ENCODE measurements at places on chromosomes 7 and 10.

DNA sequence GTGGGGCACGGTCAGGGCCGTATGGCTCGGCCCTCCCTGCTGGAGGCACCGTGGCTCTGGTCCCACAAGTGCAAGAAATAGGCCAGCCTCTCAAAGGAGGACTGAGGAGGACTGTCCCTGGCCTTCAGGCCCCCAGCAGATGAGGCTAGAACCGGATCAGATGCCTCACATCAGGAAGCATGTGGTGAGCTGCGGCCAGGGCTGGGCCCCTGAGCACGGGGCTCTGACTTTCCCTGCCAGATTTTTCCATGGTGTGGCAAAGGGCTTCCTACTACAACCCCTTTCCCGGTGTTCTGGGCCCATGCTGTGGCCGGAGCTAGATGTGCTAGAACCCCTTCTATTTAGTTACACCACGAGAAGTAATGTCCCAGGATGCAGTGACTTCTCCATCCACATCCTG lies 100.4 kb downstream of the TCERG1L start:
- DNase-seq, result no peak

DNA sequence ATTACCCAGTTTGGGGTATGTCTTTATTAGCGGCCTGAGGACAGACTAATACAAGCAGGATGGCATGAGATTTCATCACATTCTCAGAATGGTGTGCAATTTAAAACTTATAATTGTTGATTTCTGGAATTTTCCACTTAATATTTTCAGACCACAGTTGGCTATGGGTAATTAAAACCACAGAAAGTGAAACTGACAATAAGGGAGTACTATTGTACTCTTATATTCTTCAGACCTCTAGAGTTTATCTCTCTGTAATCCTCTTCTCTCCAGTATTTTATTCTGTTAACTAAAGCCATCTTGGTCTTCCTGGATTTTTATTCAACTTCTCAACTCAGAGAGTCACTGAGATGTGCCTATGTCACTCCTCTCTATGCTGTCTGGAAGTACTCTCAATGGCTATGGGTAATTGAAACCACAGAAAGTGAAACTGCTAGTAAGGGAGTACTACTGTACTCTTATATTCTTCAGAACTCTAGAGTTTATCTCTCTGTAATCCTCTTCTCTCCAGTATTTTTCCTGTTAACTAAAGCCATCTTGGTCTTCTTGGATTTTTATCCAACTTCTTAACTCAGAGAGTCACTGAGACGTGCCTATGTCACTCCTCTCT lies 118.3 kb downstream of the PPP1R17 start:
- no peak for DNase-seq

GRCh38 chr7:149873970-149874643 lies 338 bp downstream of the ATP6V0E2 start:
- no peak for DNase-seq

- no peak for DNase-seq
These were observed 15.5 kb downstream of the STX1A start for GRCh38 chr7:73703757-73704639.

All from GDM1 (cell line).